Activated CD8-positive, alpha-beta memory T cell treated with anti-CD3 and anti-CD28 coated beads for 1 hour (primary cell): ENCODE measurements at places on chromosomes 2 and 18.

- no peak for DNase-seq
These were observed 8.1 kb downstream of the EMX1 start for GRCh38 chr2:72925328-72925943.

- no peak for DNase-seq
These were observed 1132.2 kb downstream of the DPP10 start for GRCh38 chr2:115574667-115575066.

- no peak for DNase-seq
These were observed 28.6 kb upstream of the VWA3B start for GRCh38 chr2:98058191-98058975.

- DNase-seq: no peak
These were observed 1.2 kb downstream of the TLX2 start for GRCh38 chr2:74515271-74515980.

DNA sequence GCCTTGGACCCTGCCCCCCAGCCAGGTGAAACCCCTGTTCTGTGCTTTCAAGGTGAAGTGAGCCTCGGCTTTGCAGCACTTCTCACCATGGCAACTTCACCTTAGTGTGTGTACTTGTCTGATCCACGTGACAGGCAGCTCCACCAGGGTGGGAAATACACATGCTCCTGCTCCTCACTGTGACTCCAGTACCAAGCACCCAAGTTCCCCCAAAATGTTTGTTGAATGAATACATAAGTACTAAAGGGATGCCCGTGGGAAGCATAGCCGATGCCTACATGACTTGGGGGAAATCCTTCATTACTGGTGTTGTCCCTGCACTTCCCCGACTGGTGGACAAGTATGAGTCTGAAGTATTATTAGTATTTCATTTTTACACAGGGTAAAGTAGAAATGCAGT, 41.8 kb upstream of the GBX2 start:
- DNase-seq: no peak
